Amniotic epithelial cell (primary cell): ENCODE measurements at places on chromosomes 11 and 22.
A peak's percentile ranks its signal among the peaks of the same experiment; 100 is the strongest.

- no peak for DNase-seq
Measured at GRCh38 chr22:24826710-24827285, 20.8 kb downstream of the SGSM1 start.

GRCh38 chr11:120956710-120957495 lies 67.0 kb upstream of the TBCEL start:
- DNase-seq: no peak

DNA sequence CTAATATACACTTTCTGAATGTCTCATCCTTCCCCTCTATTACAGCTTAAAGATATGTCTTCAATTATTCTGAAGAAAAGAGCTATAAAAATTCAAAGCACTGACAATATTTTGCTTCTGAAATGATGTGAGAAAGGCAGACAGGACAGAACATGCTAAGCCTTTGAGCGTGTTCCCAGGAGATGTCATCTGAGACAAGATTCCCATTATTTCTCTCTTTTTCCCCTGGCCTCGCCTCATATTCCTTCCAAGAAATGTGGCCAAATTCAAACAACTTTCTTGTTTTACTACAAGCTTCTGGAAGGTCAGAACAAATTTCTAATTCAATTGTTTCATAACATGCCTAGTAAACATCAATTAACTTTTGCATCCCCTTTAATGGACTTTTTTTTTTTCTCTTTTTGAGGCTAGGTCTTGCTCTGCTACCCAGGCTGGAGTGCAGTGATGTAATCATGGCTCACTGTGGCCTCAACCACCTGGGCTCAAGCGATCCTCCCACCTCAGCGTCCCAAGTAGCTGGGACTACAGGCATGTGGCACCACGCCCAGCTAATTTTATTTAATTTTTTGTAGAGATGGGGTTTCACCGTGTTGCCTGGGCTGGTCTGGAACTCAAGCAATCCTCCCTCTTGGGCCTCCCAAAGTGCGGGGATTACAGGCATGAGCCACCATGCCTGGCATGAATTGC lies 37.1 kb upstream of the NFRKB start:
- DNase-seq: no peak

GRCh38 chr11:68863553-68864265 lies 22.0 kb upstream of the CPT1A start:
- DNase-seq: no peak

DNA sequence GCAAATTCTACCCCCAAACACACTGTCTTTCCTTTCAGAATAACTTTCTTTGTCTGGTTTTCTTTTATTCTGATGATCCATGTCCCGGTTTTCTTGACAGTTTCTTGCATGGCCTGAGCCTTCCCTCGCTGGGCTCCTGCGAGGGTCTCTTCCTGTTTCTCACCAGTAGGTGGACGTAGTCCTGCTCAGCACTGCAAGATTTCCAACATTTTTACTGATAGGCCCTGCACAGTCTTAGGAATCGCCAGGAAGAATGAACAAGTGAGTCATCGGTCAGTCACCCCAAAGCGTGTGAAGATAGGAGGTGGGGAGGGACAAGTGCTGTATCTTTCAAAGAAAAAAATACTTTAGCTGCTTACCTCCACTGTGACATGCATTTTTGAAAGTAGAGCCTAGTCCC lies 16.9 kb upstream of the KIRREL3 start:
- DNase-seq: peak; percentile 14

DNA sequence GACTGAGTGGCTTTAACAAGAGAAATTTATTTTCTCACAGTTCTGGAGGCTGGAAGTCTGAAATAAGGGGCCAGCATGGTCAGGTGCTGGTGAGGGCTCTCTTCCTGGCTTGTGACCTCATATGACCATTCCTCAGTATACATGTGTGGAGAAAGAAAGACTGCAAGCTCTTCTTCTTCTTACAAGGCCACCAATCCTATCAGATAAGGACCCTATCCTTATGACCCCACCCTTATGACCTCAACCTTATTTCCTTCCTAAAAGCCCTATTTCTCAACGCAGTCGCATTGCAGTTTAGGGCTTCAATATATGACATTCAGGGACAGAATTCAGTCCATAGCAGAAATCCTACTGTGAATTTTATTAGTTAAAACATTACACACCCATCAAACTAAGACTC lies 124.4 kb upstream of the RAG2 start:
- no peak for DNase-seq

GRCh38 chr22:30396871-30397655 lies at the start of gene SEC14L2:
Gene SEC14L2, plus strand, starts transcription at chr22:30397018. Its CDS starts 99 bp downstream, at chr22:30397117.
- peak; percentile 23 for DNase-seq

DNA sequence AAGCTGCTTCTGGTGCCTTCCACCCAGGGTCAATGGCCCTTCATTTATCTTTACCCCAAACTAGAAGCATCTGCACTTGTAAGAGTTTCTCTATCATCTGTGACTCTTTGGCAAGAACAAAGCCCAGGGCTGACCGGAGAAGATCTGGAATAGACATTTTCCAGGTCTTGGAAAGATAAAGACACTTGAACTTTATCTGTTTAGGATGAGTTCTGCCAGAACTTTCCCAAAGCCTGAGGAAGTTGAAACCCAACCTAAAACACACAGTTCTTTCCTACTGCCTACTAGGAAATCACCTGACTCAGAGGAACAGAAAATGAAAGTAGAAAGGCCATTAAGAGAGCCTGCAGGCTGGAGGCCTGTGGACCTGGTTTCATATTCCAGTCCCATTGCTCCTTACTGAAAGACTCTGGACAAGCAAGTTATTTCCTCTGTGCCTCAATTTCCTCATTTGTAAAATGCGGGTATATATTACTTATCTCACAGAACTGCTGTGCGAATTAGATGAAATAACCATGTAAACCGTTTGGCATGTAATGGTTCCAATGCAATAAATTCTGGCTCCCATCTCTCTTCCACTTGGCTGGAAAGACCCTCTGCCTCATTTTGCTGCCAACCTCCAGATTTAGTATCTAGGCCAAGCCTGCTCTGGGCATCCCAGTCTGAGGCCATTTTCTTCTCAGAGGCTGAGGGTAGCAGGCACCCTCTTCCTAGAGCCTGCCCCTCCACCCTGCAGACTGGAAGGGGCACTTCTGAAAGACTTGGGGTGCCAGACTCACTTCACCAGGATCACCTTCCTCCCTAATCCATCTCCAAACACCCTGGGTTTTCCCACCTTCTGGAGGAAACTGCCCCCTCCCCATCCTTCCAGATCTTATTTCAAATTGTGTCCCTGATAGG lies 1.2 kb downstream of the UBE2L6 start:
- DNase-seq: peak; percentile 52

GRCh38 chr22:49961601-49962011 lies 1.0 kb downstream of the PIM3 start:
- no peak for DNase-seq

- DNase-seq: peak; percentile 97
Measured at GRCh38 chr11:73314117-73314961, 6.3 kb downstream of the ARHGEF17 start.

- no peak for DNase-seq
Measured at GRCh38 chr11:73962101-73962705, 11.4 kb downstream of the DNAJB13 start.

GRCh38 chr11:107857550-107858216 lies 904 bp downstream of the SLC35F2 start:
- no peak for DNase-seq

GRCh38 chr22:31448382-31448781 lies 41.3 kb downstream of the EIF4ENIF1 start:
- DNase-seq: no peak

GRCh38 chr11:20873054-20873453 lies 203.7 kb downstream of the NELL1 start:
- no peak for DNase-seq

- no peak for DNase-seq
Measured at GRCh38 chr11:47586098-47586855, at the start of gene FAM180B. Gene FAM180B, plus strand, starts transcription at chr11:47586678. Its CDS starts 91 bp downstream, at chr11:47586769.

DNA sequence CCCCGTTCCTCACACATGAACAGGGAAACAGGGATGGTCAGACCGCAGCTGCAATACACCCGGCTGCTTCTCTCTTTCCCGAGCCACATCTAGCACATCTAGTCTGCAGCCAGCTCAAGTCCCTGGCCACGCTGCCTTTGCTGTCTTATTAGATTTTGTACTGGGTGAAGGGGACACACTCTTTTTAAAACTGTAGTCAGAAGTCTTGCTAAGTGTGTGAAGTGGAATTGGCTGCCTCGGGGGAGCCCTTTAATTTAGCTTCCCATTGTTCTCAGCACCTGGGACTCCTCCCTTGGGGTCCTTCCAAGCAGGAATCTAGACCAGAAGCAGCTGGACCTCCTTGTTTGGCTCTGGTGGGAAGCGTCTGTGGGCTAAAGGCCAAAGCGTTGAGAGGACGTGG lies 420.0 kb downstream of the CTTN start:
- DNase-seq: no peak

- DNase-seq: peak; percentile 89
Measured at GRCh38 chr11:3153291-3153861, 11.7 kb downstream of the OSBPL5 start.

DNA sequence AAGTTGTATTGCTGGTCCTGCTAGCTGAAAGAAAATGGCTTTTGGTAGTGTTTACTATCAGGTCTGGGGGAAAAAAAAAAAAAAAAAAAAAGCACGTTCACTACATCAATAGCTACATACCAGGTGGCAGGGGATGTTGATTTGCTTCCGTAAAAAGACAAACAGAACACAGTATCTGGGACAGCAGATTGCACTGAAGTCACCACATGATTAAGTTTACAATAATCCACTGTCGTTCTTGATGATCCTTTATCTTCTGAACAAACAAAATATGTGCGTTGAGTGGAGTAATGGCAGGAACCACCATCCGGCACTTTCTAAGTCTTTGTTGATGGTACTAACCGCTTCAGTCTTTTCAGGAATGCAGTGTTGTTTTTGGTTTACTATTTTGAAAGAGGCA lies 48.7 kb downstream of the DDX6 start:
- peak; percentile 89 for DNase-seq

- DNase-seq: no peak
Measured at GRCh38 chr11:95507794-95508193, 276.8 kb upstream of the SESN3 start.
